ENCODE measurements at places on chromosomes 4 and X. TPM values are rescaled to one million over a fixed set of nuclear protein-coding genes. Genes with fewer than 3 reads are reported as not detected.

CXorf65 gene
- not detected for total RNA-seq

- no peak for DNase-seq
Measured at GRCh38 chr4:125750828-125751466, 436.2 kb downstream of the FAT4 start.

TBC1D9 gene
- total RNA-seq, result 21.0 TPM

GRCh38 chrX:99722094-99722493, 688.0 kb downstream of the PCDH19 start:
- DNase-seq, result no peak

DNA sequence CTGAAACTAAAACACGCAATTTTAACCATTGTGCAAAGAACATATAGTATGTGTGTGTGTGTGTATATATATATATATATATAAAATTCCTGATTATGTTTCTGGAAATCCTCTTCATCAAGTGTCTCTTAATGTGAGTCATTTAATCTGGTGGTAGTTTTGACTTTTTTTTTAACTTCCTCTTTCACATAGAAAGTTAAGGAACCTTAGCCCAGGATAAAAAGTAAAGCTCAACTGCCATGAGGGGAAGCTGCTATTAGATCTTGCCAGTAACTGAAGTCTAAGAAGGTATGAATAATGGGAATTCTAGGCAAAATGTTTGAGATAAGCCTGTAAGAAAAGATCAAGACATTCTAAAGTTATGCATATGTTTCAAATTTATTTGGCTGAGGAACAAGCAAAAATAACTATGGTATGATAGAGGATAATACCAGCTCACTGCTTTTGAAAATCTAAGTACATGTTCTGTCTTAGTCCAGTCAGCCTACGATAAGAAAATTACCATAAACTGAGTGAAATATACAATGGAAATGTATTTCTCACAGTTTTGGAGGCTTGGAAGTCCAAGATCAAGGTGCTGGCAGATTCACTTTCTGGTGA, 757.0 kb downstream of the TRAM1L1 start:
- DNase-seq, result no peak

PRKG2 gene
- total RNA-seq, result 3.6 TPM

- DNase-seq, result no peak
Measured at GRCh38 chrX:11422525-11422857, 129.3 kb downstream of the AMELX start.

DNA sequence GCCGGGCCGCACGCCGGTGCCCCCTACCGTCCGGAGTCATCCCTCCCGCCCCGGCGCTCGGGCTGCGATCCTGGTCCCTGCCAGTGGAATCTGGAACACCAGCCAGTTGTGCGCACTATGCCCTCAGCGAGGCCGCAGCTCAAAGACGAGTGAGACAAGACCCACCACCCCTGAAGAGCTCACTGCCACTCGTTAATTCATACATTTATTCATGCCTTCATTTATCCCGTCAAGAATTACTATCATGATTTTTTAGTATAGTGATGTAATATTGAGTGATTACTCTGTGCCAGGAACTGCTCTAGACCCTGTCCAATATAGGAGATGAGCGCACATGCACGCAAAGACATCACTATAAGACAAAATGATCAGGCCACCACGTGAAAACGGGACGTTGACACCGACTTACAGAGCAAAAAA, 247 bp upstream of the PPA2 start:
- no peak for DNase-seq

- no peak for DNase-seq
Measured at GRCh38 chr4:184437565-184438265, 36.6 kb downstream of the IRF2 start.

GRCh38 chr4:169530048-169530447, 82.3 kb downstream of the NEK1 start:
- DNase-seq, result no peak

- no peak for DNase-seq
Measured at GRCh38 chr4:176359590-176359989, 39.8 kb downstream of the SPCS3 start.

DNA sequence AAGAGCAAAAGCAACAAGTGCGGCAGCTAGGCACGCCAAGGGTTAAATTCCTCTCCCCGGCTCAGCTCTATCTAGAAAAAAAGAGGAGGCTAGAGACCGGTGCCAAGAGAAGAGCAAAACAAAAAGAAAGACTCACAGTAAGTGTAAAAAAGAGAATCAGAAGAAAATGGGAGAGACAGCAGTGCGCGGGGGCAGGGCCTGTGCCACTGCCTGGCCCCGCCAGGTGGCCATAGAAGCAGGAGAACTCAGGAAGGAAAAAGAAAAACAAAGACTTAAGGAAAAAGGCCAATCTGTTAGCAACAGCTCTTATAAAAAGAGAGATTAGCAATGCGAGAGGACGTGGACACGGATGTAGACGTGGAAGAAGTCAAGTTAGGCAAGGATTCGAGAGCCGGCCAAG, 3.2 kb downstream of the ACOX3 start:
- DNase-seq, result no peak

HPGD gene
- total RNA-seq, result 23.0 TPM

DNA sequence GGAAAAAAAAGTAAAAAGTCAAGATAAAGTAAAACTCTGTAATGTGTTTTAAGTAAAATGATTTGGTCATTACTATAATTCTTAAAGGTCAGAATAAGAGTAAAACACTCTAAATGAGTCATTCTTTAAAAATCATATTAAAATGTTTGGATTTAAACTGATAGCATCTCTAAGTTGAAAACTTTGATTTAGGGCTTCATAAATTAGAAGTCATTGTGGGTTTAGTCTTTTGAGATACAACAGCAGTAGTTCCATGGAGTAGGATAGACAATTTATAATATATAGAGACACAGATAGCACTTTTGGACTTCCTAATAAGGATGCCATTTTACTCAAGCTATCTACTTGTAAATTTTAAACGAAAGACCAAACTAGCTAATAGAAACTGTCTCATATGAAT, 77.1 kb upstream of the PABPC4L start:
- no peak for DNase-seq
